ENCODE measurements at places on chromosomes 11 and 22. TPM values are rescaled to one million over a fixed set of nuclear protein-coding genes. Genes with fewer than 3 reads are reported as not detected.

IL18 gene
- total RNA-seq = 62.4 TPM

ESAM gene
- total RNA-seq = not detected

GAL3ST1 gene
- not detected for total RNA-seq

PVALB gene
- not detected for total RNA-seq

SCN4B gene
- 1.6 TPM for total RNA-seq

YPEL1 gene
- total RNA-seq = not detected

MPST gene
- 211 TPM for total RNA-seq

LRRC74B gene
- not detected for total RNA-seq

SSRP1 gene
- total RNA-seq = 148 TPM

ART5 gene
- total RNA-seq = not detected

USP28 gene
- 21.6 TPM for total RNA-seq

All from airway epithelial cell (primary cell).